NCI-H187 (cell line): ENCODE measurements at places on chromosomes 13 and 19.

DNA sequence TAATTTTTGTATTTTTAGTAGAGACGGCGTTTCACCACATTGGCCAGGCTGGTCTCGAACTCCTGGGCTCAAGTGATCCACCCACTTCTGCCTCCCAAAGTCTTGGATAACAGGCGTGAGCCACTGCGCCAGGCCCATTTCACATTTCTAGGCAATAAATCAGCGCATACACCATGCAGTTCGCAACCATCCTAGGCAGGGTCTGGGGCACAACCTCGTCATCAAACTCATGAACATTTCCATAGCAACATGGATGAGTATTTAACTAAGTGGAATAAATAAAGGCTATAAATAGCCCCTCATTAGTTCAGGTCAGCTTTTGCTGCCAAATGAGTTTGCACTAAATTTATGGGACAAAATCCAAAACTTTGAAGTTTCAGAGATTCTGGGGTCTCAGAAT lies 8.2 kb downstream of the MEIS3 start:
- no peak for DNase-seq

DNA sequence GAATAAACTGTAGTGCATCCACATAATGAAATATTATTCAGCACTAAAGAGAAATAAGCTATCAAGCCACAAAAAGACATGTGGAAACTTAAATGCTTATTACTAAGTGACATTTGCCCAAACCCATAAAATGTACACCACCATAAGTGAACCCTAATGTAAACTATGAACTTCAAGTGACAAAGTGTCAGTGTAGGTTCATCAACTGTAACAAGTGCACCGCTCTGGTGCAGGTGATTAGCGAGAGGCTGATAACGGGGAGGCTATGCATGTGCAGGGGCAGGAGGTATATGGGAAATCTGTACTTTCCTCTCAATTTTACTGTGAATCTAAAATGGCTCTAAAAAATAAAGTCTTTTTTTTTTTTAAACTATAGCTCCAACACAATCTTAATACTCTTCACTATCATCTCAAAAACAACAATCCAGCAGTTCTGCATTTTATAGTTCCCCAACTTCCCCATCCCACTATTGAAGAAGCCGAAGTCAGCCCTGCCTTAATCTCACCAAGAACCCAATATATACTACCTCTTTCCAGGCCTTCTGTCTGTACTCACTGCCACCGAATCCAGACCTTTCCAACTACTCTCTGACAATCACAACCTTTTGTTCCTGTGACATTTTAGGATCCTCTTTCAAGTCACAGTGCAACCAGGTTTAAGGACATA lies 22.6 kb downstream of the ELF1 start:
- DNase-seq = no peak

DNA sequence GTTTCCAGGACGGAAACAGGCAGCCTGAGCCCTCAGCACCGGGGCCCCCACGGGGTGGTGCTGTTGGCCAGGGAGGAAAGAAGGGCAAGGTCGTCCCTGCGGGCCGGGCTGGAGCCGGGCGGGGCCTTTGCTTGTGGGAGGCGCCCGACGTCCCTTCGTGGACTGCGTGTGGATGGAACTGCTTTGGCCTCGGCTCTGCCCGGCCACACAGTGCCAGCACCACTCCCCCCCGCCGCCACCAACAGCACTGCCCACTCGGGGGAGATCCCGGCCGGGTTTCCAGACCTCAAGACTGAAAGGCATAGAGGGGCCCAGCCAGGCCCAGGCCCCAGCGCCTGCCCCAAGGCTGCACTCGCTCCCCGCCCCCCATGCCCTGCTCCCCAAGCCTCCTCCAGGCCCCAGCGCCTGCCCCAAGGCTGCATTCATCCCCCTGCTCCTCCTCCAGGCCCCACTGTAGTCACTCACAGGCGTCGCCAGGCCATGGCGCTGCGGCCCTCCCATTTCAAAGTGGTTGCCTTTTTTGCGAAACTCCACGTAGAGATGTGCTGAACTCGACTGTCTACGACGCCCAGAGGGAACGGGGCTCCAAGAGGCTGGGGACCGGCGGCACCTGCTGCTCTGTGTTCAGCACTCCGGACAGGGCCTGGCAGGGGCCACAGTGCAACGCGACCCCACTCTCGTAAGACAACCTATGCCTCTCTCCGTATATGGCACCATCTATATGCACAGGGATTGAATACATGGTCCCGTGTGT lies 22.5 kb downstream of the C13orf46 start:
- peak; percentile 89 for DNase-seq

DNA sequence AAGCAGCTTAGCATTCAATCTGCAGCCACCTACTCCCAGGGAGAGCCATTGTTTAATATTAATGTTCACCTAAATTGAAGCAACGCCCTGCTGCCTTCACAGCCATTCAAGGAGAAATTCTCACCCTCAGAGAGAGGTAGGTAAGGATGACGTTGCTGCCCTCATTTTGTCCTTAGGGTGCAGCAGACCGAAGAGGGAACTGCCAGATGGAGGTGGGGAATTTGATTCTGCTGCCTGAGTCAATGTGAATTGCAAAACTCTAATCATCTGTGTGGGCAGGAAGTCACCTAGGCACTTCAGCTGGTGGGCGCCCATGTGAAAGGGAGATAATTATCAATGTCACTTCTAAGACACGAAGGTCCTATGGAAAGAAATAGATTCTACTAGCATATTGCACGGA lies 503.4 kb downstream of the TBC1D4 start:
- DNase-seq = no peak

GRCh38 chr13:108816375-108816774 lies 187.0 kb downstream of the MYO16 start:
- no peak for DNase-seq

DNA sequence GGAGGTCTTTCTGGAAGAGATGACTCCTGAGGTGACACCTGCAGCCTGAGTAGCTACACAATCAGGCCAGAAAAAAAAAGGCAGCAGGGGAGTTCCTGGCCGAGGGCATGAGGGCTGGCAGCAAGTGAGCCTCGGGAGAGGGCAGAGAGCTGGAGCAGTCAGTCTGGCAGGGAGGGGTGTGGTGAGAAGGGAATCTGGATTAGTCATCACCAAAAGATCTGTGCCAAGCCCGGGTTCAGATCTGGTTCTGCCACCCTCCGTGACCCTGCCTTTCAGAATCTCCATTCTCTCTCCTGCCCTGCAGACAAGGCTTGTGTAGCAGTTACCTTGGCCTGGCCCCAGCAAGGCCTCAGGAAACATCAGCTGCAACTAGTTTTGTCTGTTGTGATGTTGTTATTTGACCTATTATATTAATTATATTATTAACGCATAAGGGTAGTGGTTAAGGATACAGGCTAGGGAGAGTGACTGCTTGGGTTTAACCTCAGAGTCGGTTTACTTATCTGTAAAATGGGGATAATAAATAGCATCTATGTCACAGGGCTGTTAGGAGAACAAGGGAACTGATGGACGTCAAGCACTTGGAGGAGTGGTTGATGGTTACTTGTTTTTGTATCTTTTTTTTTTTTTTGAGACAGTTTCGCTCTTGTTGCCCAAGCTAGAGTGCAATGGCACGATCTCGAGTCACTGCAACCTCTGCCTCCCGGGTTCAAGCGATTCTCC lies 2.7 kb upstream of the CAPNS1 start:
- DNase-seq = no peak

DNA sequence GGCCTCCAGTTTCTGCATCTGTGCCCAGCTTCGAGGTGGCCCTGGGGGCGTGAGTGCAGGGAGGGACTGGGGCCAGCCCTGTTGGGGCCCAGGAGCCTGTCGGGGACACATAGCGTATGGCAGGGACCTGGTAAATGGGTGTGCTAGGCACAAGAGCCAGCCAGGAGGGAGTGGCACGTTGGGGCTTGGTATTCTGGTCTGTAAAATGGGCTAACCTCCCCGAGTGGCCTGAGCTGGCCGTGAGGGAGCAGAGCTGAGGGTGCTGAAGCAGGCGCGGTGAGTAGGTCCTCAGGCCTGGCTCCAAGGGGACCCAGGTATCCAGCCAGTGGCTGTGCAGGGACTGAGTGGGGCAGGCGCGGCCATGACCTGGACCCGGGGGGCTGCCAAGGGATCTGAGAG lies 4.3 kb downstream of the PTOV1 start:
- DNase-seq = no peak

DNA sequence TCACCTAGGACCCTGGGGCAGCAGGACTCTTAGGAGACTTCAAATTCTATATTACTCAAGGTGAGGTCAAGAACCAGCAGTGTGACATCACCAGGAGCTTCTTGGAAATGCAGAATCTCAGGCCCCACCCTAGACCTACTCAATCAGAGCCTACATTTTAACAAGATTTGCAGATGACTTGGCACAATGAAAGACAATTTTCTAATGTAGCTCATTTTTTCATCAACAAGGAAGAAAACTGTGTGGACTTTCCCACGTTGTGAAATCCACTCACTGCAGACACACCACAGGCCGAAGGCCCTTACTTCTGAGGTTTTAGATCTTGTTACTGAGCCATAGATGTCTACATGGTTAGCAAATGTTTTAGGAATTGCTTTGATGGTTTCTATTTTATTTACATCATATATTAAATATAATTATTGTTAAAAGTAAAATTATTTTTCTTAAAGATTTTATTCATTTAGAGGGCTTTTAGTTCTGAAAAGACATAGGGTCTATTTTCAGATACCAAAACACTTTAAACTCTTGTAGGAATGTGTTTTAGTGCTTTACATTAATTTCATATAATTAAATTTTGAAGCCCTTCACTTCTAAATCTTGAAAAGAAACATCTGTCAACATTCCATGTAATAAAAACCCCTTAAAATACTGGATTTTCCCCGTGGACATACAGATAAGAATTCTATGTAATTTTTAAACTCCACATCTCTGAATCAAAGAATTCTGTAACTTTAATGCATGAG lies 18.5 kb upstream of the STARD13 start:
- no peak for DNase-seq

GRCh38 chr13:44758630-44759383 lies 182.7 kb upstream of the TSC22D1 start:
- DNase-seq = no peak

- DNase-seq = no peak
These were observed 5.7 kb upstream of the THSD1 start for GRCh38 chr13:52411629-52412028.

DNA sequence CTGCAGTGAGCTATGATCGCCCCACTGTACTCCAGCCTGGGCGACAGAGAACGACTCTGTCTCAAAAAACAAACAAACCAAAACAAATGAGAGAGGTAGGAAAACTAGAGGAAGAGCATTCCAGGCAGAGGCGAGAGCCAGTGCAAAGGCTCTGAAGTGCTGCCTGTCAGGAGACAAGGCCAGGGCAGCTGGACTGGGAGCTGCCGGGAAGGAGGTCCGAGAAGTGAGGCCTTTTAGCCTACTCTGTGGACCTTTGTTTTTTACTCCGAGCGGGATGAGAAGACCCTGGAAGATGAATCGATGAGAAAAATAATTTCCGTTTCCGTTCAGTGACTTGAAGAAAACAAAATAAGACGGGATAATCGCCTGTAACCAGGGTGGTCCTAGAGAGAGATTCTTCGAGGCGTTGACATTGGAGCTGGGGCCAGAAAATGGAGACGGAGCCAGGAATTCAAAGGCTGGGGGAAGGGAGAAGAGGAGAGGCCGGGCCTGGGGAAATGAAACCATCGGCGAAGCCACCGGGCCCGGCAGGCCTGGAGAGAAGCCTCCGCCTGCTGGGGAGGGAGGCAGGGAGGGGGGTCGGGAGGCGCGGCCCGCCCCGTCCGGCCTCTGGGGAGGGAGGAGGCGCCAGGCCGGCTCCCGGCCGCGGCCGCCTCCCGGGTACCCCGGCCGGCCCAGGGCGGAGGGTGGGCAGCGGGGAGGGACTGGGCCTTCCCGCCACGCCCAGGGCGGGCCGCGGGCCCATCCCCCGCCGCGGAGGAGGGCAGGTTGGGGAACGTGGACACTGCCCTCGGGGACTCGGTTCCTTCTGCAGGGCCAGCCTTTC lies 7.8 kb upstream of the SERTAD1 start:
- DNase-seq = peak; percentile 80

GRCh38 chr13:92984151-92984550 lies 242.5 kb upstream of the GPC6 start:
- DNase-seq = no peak

- DNase-seq = no peak
These were observed 714 bp downstream of the HSH2D start for GRCh38 chr19:16144216-16144581.

GRCh38 chr13:26719356-26719945 lies 41.1 kb downstream of the GPR12 start:
- DNase-seq = no peak

- no peak for DNase-seq
These were observed 1629.4 kb downstream of the PCDH9 start for GRCh38 chr13:65600702-65601101.

- DNase-seq = peak; percentile 42
These were observed 22.4 kb upstream of the SEMA6B start for GRCh38 chr19:4581666-4582553.

GRCh38 chr13:34988330-34988791 lies 46.3 kb downstream of the NBEA start:
- no peak for DNase-seq

DNA sequence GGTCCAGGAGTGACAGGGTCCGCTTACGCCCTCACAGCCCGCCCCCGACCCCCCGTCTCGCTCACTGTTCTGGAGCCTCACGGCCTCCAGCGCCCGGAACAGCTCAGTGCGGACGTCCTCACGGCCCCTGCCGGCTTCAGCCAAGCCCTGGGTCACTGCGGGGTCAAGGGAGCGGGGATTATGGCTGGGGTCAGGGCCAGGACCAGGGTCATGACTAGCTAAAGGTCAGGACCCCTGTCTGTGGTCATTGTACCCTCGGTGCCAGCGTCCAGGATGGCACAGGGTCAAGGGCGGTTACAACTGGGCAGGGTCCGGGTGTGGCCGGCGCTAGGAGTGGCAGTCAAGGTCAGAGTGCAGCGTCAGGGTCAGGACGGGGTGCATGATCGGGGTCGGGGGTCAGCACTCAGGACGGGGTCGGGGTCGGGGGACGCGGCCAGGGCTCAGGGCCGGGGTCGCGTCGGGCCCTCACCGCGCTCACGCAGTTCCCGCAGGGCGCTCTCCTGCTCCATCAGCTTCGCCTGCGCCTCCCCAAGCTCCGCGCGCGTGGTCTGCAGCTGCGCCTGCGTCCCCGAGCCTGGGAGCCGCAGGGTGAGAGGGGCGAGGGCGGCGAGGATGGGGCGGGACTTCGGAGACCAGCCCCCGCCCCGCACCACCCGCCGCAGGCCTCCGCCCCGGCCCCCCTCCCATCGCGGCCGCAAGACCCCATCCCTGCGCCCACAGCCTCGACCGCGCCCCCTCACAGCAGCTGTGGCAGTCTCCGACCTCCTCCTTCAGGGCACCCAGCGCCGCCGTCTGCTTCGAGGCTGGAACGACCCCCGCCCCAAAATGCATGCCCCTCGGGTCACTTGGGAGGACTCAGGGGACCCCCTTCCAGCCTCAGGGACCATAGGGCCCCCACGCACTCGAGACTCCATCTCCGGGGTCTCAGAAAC lies 1.4 kb downstream of the CLEC4G start:
- no peak for DNase-seq

GRCh38 chr13:110397436-110398115 lies 90.5 kb downstream of the COL4A2 start:
- DNase-seq = no peak
